ENCODE measurements at places on chromosomes 2 and 18.

- DNase-seq = no peak
Observed at GRCh38 chr18:5059696-5060032, 137.4 kb downstream of the AKAIN1 start.

- peak; percentile 80 for DNase-seq
Observed at GRCh38 chr2:192194866-192195547, at the start of gene TMEFF2. Gene TMEFF2, minus strand, starts transcription at chr2:192194933. Its CDS starts 409 bp downstream, at chr2:192194524.

- no peak for DNase-seq
Observed at GRCh38 chr18:21449367-21450290, 150.9 kb downstream of the ESCO1 start.

DNA sequence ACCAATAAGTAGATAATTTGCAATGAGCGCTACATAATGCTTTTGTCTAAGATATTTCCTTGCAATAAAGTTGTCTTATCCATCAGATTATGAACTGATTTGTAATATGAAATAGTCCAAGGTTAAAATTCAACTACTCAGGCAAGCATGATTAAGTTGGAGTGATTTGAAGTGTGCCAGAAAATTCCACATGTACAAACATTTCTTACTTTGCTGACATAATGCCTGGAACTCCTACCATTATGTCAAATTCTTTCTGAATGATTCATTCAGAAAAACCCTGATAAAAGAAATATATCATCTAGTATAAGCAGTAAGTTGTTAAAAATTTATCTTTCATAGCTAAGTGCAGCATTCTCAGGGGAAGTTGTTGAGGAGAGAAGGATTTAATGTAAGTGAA, 87.3 kb downstream of the CBLN2 start:
- DNase-seq = no peak

- no peak for DNase-seq
Observed at GRCh38 chr2:227479865-227480475, 8.0 kb downstream of the AGFG1 start.

DNA sequence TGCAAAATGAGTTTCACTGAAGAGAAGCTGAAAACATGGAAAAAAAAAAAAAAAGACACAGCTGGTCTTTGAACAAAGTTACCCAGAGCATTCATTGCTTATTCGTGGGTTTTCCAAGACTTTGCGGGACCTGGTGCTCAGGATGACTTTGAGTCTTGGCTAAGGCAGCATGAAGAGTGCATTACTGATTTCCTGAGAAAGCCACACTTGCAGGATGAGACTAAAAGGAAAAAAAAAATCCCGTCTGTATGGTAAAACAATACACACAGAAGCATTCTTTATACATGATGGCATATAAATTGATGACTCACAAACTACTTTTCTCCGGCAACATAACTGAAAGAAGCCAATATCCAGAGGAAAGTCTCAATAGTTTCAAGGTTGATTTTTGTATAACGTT, 195.4 kb downstream of the SPP2 start:
- no peak for DNase-seq

- DNase-seq = no peak
Observed at GRCh38 chr2:222731201-222731621, 59.8 kb downstream of the MOGAT1 start.

GRCh38 chr2:54670485-54671009, 52.9 kb upstream of the EML6 start:
- no peak for DNase-seq

GRCh38 chr2:30428827-30429461, 18.1 kb upstream of the LCLAT1 start:
- DNase-seq = peak; percentile 32

GRCh38 chr2:174233771-174234275, 14.5 kb downstream of the OLA1 start:
- DNase-seq = no peak

GRCh38 chr2:216015722-216016464, 2.5 kb upstream of the MREG start:
- peak; percentile 67 for DNase-seq

DNA sequence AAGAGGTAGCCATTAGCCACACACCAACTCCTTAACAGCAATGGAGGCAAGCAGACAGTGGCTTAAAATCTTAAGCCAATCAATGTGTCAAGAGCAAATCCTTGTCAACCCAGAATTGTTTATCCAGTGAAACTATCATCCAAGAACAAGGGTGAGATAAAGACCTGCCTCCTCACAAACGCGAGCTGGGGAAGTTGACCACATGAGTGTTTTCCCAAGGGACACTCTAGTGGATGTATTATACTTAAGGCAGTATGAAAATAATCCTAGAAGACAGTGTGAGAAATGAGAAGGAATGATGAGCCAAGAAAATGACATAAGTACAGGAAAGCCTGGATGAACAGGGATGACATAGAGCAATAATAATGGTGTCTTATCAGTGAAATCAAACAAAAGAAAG, 209.6 kb downstream of the TWIST2 start:
- DNase-seq = no peak
